GM23248 (cell line): ENCODE measurements at places on chromosomes 13 and 19. TPM values are rescaled to one million over a fixed set of nuclear protein-coding genes. Genes with fewer than 3 reads are reported as not detected.

- no peak overlapping the region for H3K4me3 ChIP-seq
- no peaks in the 10 kb centered on the region for H3K27me3 ChIP-seq
- H3K27ac ChIP-seq, result no peak overlapping the region
- no peak for DNase-seq
- peaks cover 33% of the 10 kb centered on the region; the same call in 1 of the 2 replicates for H3K36me3 ChIP-seq
- H3K4me1 ChIP-seq, result no peaks in the 10 kb centered on the region
These were observed 16.0 kb upstream of the QTRT1 start for GRCh38 chr19:10685210-10685609.

DNA sequence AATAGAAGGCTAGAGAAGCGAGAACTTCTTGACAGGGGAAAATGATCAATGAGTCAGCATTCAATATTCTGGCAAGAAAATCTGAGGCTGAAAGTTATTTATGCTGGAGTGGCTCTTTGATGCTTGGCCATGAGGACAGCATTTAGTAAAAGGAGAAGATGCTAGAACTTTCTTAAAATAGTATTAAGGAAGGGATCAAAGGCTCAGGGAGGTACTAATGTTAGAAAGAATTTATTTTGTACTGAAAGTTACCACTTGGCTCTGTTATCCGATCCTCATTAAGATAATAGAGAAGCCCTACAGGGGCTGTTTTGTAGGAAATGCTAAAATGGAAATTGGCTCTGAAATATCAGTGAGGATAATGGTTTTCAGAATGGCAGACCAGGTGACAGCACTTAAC lies 1774.6 kb upstream of the PCDH20 start:
- no peak overlapping the region for H3K27ac ChIP-seq
- no peaks in the 10 kb centered on the region; the same call in 1 of the 2 replicates for H3K4me1 ChIP-seq
- no peaks in the 10 kb centered on the region for H3K36me3 ChIP-seq
- peak; percentile 0 for DNase-seq

DNA sequence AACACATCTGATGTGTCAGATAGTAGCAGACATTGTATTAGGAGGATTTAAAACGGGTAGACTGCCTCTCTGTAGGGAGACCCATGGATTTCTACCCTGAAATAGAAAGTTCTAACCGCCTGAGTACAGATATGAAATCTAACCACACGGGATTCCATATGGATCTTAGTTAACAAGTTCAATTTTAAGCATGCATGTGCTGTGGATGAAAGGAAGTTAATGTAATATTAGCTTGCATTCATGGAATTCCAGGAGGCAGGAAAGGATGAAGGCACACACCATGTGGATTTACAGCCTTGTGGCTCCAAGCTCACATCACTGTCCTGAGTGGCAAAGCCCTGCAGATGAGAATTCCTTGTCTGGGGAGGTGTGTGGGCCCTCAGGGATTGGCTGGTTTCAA lies 120.6 kb upstream of the IRS2 start:
- DNase-seq, result no peak
- H3K4me3 ChIP-seq, result no peak overlapping the region
- no peaks in the 10 kb centered on the region for H3K4me1 ChIP-seq
- H3K36me3 ChIP-seq, result no peaks in the 10 kb centered on the region

Gene ARL11
- not detected in 2 replicates for polyA plus RNA-seq

Gene REEP6
- polyA plus RNA-seq, result 4.0 and 4.3 TPM in 2 replicates

Gene C19orf33
- polyA plus RNA-seq, result not detected in 2 replicates

Gene S1PR5
- polyA plus RNA-seq, result 1.2 and 1.6 TPM in 2 replicates
